Occipital lobe (tissue), 3 donors: ENCODE measurements at places on chromosomes 11 and 22. TPM values are rescaled to one million over a fixed set of nuclear protein-coding genes. Genes with fewer than 3 reads are reported as not detected.

GRCh38 chr11:37861671-37862070 is 1263.6 kb upstream of the RAG2 start:
- DNase-seq = no peak

GRCh38 chr22:24731761-24732160 is 42.8 kb downstream of the PIWIL3 start:
- no peak for DNase-seq

GRCh38 chr11:58615559-58615958 is 6.9 kb upstream of the CNTF start:
- DNase-seq = no peak

DNA sequence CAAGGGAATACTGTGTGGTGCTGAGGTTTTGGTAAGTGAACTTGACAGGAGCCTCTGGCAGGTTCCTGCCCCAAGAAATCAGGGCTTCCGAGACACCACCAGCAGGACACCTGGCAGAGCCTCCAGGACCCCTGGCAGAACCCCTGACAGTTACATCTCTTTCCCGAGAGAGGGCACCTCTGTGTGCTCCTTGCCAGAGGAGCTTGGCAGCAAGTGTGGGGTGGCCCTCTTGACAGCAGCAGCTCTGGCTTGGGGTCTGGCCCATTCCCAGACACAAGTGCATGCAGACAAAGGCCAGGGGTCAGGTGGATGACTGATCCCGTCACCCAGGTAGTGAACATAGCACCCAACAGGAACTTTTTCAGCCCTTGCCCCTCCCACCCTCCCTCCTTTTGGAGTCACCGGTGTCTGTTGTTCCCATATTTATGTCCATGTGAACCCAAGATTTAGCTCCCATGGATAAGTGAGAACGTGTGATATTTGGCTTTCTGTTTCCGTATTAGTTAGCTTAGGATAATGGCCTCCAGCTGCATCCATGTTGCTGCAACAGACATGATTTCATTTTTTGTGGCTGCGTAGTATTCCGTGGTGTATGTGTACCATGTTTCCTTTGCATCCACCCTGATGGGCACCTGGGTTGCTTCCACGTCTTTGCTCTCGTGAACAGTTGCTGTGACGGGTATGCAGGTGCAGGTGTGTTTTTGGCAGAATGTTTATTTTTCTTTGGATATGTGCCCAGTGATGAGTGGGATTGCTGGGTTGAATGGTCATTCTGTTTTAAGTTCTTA is 21.2 kb upstream of the OSBPL5 start:
- DNase-seq = no peak

DNA sequence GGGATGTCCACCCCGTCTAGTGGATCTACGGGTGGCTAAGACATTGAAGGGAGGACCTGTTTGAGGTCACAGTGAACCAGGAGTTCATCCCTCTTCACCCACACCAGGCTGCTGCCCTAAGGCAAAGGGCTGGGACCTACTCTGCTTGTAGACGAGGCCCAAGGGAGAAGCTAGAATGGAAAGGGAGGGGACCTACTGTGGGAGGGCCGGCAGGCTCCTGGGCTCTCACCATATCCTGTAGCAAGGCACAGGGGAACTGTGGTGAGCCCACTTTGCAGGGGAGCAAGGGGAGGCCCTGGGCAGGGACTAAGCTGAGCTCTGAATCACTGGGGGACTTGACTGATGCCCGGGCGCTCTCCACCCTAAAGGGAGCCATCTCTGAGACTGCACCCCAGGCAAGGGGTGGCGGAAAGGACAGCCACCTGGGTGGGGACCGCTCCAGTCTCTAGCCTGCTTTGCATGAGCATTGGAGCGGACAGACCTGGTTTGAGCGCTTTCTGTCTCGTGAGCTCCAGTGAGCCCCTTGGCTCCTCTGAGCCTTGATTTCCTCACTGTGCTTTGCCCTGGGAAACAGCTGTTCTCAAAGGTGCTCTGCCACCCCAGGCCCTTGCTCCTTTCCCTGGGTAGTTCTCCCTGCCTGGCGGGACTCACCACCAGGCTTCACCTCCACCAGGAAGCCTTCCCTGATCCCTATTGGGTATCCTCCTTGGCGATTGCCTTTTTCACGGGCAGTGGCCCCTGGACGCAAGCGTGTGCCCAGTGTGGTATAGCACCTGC is 24.2 kb downstream of the PARVG start:
- DNase-seq = no peak

- no peak for DNase-seq
These were observed 35.7 kb upstream of the ARFGAP3 start for GRCh38 chr22:42892571-42893316.

- no peak for DNase-seq
These were observed 280.6 kb downstream of the LARGE1 start for GRCh38 chr22:33639588-33640254.

GRCh38 chr11:22197139-22198005 is 4.5 kb downstream of the ANO5 start:
- DNase-seq = no peak

DNA sequence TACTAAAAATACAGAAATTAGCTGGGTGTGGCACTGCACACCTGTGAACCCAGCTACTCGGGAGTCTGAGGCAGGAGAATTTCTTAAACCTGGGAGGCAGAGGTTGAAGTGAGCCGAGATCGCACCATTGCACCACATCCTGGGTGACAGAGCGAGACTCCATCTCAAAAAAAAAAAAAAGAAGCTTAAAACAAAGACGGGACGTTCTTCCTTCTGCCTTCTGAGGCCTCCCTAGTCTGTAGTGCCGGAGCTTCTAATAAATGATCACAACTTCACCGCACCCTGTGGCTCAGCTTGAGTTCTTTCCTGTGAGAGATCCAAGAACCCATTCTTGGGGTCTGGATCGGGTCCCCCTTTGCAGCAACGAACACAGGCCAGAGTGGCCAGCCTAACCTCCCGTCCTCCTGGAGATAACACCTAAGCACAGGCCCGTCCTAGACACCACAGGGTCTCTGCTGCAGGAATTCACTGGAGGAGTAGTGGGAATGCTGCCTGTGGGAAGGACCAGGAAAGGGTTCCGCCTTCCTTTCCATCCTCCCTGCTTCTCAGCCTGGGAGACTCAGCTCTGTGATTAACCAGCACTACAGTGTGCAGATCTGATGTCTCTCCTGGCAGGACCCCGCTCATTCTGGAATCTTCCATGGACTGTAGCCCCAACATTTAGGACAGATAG is 2.2 kb upstream of the APOBEC3H start:
- no peak for DNase-seq

DNA sequence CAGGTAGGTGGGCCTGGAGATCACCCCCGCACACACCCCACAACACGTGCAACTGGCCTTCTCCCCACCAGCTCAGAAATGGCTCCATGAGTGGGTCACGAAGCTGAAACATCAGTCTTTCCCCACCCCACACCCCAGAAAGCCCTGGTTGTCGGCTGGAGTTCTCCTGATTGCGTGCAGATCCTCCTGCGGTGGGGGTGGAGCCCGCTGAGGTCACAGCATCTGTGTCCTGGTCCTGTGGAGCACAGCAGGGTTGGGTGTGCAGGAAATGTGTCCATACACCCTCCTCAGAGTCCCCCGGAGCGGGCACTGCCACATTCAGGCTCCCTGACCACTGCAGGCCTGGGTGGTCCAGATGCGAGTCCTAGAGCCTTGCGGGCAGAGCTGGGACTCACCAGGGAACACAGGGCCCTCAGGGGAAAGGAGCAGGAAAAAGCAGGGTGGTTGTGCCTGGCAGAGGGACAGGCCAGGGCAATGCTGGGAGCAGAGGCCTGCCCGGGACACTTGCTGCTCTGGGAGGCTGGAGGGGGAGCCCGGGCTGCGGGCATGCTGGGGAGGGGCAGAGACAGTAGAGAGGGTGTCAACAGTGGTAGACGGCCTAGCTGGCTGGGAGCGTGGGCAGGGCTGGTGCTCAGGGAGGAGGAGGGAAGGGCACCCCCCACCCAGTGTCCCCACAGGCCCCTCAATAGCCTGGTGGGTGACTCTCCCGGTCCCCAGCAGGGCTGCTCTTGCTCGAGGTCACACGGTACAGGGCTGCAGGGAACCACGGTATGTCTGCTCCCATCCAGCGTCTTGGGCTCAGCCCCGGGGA is 42.4 kb upstream of the PPARA start:
- no peak for DNase-seq

DNA sequence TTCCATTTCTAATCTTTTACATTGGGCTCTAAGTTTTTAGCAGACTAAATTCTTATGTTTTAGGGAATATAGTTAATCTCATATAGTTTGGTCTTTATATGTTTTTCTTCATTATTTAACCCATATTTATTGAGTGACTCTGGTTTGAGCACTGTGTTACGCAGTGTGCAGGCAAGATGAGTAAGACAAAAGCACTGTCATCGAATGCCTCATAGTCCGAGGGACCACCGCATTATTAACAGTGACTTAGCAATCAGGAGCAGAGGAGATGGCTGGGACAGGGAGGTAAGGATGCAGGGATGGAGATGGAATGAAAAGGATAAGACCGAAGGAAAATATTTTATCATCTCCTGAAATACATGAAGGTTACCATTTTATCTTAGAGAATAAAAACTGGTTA is 65.2 kb upstream of the CTSC start:
- DNase-seq = no peak

- no peak for DNase-seq
These were observed 222.6 kb upstream of the CCDC90B start for GRCh38 chr11:83508804-83509203.

DNA sequence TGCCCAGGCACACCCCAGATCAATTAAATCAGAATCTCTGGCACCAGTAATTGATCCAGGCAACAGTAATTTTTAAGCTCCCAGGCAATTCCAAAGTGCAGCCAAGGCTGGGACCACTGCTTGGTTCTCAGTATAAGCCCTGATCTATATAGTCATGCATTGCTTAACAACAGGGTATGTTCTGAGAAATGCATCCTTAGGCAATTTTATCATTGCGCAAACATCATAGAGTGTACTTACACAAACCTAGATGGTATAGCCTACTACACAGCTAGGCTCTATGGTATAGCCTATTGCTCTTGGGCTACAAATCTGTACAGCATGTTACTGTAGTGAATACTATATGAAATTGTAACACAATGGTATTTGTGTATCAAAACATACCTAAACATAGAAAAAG is 651 bp upstream of the C11orf42 start:
- DNase-seq = no peak

GRCh38 chr11:119722281-119722794 is 6.7 kb downstream of the NECTIN1 start:
- no peak for DNase-seq

DNA sequence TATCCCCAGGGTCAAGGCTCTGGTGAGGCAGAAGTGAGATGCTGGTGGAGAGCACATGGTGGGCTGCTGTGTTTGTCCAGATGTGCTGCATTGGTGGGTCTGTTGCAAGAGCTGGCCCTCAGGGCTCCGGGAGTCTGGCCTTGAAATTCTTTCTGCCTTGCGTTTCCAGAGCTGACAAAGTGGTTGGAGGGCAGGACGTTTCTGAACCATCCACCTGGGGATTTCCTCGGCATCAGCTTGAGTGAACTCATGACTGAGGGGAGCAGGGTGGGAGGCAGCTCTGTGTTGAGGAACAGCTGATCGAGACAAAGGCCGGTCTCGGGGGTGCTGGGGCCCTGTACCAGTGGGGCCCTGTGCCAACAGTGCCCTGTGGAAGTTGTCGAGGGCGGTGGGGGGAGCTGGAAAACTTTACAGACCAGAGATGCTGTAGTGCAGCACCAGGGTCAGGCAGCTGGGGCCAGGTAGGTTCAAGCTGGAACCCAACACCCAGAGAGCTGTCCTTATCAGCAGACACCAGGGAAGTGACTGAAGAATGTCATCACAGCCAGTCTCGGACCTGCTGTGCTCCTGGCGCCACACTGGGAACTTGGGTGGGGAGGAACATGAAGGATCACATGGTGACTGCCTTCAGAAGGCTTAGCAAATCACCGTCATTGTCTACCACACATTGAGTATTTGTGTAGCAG is 4.9 kb downstream of the TSKU start:
- no peak for DNase-seq

- no peak for DNase-seq
These were observed 614.6 kb downstream of the TBC1D22A start for GRCh38 chr22:47376901-47377505.

- DNase-seq = no peak
These were observed 24.9 kb downstream of the BCO2 start for GRCh38 chr11:112200252-112200651.

DNA sequence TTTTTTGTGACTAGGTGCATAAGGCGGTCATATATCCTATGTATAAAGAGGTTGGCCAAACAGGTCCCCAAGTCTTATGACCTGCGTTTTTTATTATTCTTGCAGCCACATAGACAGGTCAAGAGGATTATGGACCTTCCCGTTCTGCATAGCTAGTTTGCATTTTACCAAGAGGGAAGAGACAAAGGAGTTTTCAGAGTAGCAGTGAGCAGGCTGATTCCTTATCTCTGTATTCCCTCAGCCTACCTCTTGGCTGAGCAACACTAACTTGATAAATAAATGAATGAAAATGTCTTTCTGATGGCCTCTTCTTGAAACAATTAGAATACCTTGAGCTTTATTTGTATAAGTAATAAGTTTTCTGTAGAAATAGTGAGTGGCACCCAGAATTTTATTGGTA is 180.5 kb downstream of the WNT11 start:
- no peak for DNase-seq

Gene HBD
- total RNA-seq = not detected

Gene CDCA5
- total RNA-seq = 2.0 TPM

Gene PIH1D2
- total RNA-seq = 2.0 TPM

Gene FERMT3
- total RNA-seq = 1.6 TPM

Gene HTATIP2
- total RNA-seq = 6.1 TPM

Gene PIK3IP1
- total RNA-seq = 23.2 TPM

Gene SLC35C1
- total RNA-seq = 5.3 TPM

Gene CRYBB2
- total RNA-seq = not detected

Gene H19
- 10.8 TPM for total RNA-seq
